Muscle of leg (tissue), 16 donors: ENCODE measurements at places on chromosomes 1 and 21. TPM values are rescaled to one million over a fixed set of nuclear protein-coding genes. Genes with fewer than 3 reads are reported as not detected.

GRCh38 chr1:90809093-90809492 lies 92.0 kb upstream of the BARHL2 start:
- no peaks in the 10 kb centered on the region for H3K4me1 ChIP-seq
- no peak overlapping the region for H3K4me3 ChIP-seq
- H3K27me3 ChIP-seq, result no peaks in the 10 kb centered on the region
- no peaks in the 10 kb centered on the region for H3K36me3 ChIP-seq

DNA sequence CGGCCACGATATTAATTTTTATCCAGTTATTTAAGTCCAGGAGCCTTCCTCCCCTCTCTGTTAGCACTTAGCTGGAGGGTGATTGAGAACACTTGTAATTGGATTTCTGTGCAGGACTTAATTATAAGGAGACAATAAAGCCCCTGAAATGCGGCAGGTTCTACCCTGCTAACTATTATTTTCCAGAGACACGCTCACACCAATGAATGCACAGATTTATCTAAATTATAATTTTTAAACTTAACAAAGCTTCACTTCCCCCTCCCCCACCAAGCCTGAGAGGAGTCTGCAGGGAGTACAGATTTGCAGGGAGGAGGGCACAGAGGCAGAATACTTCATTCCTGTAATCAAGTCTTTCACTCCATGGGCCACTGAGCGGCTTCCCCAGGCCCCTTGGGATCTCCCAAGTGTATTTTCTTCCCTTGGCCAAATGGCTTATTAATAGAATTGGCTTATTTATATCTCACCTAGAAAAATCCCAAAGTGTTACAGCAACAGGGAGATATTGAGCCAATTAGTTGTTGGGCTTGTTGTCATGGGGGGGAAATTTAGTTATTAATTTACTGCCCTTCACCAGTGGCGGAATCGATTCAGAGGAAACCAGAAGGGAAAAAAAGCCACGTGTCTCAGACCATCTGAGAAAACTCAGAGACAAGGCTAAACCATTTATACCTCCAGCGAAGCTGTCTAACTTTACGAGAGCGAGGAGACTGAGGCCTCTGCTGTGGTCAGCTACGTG lies 99.0 kb upstream of the CD34 start:
- H3K4me1 ChIP-seq, result no peaks in the 10 kb centered on the region
- no peak for DNase-seq
- no peak overlapping the region for H3K4me3 ChIP-seq
- no peak overlapping the region for H3K27ac ChIP-seq
- peaks cover 2% of the 10 kb centered on the region for H3K27me3 ChIP-seq
- H3K36me3 ChIP-seq, result no peaks in the 10 kb centered on the region

GGPS1 gene
- 36.4 TPM for polyA plus RNA-seq

TNFAIP8L2 gene
- polyA plus RNA-seq, result 2.1 TPM

GRCh38 chr1:208709981-208710380 lies 465.8 kb upstream of the PLXNA2 start:
- no peak overlapping the region for H3K4me3 ChIP-seq
- H3K4me1 ChIP-seq, result no peaks in the 10 kb centered on the region
- no peaks in the 10 kb centered on the region for H3K36me3 ChIP-seq
- no peak overlapping the region for H3K27ac ChIP-seq

DNA sequence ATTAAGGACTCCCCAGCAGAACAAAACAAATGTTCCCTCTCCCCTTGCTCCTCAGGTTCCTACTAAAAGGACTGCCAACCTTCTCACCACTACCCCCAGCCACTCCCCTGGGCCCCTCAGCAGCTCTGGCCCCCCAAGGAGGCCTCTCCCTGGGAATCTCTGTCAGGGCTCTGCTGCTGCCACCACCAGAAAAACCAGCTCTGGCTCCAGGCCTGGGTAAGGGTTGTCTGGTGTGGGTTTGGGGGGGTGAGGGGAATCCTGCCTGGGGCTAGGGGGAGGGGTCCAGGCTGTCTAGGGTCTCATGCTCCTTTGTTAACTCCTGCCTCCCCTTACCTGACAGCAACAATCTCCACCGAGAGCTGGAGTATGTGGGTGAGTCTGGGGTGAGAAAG lies 4.8 kb downstream of the NECTIN4 start:
- H3K4me3 ChIP-seq, result no peak overlapping the region
- DNase-seq, result no peak
- no peaks in the 10 kb centered on the region for H3K4me1 ChIP-seq
- H3K36me3 ChIP-seq, result no peaks in the 10 kb centered on the region
- H3K27ac ChIP-seq, result no peak overlapping the region

RNF186 gene
- 0.29 TPM for polyA plus RNA-seq

GDAP2 gene
- polyA plus RNA-seq, result 6.3 TPM

TCP10L gene
- polyA plus RNA-seq, result 0.75 TPM

- DNase-seq, result peak; percentile 86
- H3K4me3 ChIP-seq, result no peak overlapping the region
- H3K27me3 ChIP-seq, result no peaks in the 10 kb centered on the region
- H3K36me3 ChIP-seq, result peaks cover 24% of the 10 kb centered on the region
- no peak overlapping the region for H3K27ac ChIP-seq
- peaks cover 17% of the 10 kb centered on the region for H3K4me1 ChIP-seq
Measured at GRCh38 chr1:177948336-177948972, 21.4 kb downstream of the SEC16B start.

DNA sequence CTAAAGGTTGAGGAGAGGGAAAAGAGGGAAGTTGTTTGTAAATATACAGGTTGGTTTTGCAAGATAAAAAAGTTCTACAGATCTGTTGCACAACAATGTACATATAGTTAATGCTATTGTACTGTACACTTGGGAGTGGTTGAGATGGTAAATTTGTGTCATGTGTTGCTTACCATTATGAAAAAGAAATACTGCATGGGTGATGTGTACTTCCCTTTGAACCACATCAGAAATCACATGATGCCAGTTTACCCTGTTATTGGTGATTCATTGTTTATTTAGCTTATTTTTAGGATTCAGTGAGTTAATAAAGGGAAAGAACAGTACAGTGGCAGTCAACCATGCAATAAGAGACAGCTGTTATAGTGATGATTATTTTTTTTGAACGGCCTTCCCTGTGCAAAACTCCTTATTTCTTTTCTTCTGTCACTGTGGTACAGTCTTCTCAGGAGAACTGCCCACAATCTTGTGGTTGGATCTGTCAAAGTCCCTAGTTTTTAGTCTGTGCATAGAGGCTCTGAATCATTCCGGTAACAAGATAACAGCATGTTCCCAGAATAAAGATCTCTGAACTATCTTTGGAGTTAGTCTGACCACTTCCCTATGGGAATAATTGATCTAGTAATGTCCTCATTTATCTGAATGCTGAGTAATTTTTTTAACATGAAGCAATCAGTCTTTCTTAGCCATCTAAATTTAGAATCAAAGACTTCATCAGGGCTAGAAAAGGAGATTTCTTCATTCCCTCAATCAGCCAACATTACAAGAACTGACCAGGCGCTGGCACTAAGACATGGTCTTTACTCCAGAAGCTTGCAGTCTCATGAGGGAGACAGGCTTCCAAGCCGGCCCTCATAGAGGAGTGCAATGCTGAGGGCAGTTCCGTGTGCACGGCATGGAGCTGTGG lies 84.2 kb downstream of the SH3GLB1 start:
- H3K27ac ChIP-seq, result no peak overlapping the region
- no peaks in the 10 kb centered on the region for H3K27me3 ChIP-seq
- peaks cover 15% of the 10 kb centered on the region for H3K4me1 ChIP-seq
- peak; percentile 52 for DNase-seq
- no peak overlapping the region for H3K4me3 ChIP-seq

TFF3 gene
- polyA plus RNA-seq, result 1.9 TPM

DNA sequence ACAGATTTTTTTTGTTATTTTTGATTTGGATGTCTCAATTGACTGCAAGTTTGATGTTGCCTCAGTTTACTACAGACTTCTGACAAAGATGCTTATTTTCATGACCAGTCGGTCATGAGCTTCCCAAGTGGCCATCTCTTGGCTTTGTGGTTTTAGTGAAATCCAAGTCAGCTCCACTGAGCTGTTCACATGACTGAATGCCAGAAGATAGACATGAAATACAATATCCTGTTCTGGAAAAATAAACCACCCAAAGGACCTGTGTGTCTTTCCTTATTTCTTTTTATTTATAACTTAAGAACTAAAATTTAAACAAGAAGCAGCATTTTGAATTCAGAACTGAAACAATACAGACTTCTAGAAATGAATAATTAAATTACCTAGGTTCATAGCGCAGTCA lies 89.3 kb downstream of the HMCN1 start:
- no peak overlapping the region for H3K27ac ChIP-seq
- peak; percentile 65 for DNase-seq
- H3K4me1 ChIP-seq, result no peaks in the 10 kb centered on the region
- no peaks in the 10 kb centered on the region for H3K36me3 ChIP-seq
- no peak overlapping the region for H3K4me3 ChIP-seq
- no peaks in the 10 kb centered on the region for H3K27me3 ChIP-seq

PRAMEF12 gene
- polyA plus RNA-seq, result not detected

SH2D1B gene
- 0.35 TPM for polyA plus RNA-seq

LRRN2 gene
- 5.6 TPM for polyA plus RNA-seq

GRCh38 chr1:185670187-185670627 lies 64.0 kb upstream of the HMCN1 start:
- peak; percentile 73 for DNase-seq
- no peak overlapping the region for H3K27ac ChIP-seq
- H3K36me3 ChIP-seq, result no peaks in the 10 kb centered on the region
- H3K4me1 ChIP-seq, result peaks cover 2% of the 10 kb centered on the region
- no peak overlapping the region for H3K4me3 ChIP-seq
- no peaks in the 10 kb centered on the region for H3K27me3 ChIP-seq

LYPLA2 gene
- polyA plus RNA-seq, result 36.3 TPM

GRCh38 chr21:45466330-45467220 lies 61.6 kb downstream of the COL18A1 start:
- H3K36me3 ChIP-seq, result peaks cover 14% of the 10 kb centered on the region
- H3K4me1 ChIP-seq, result peaks cover 47% of the 10 kb centered on the region
- H3K27me3 ChIP-seq, result no peaks in the 10 kb centered on the region
- H3K4me3 ChIP-seq, result no peak overlapping the region
